ENCODE measurements at places on chromosomes 4 and X.

- DNase-seq = no peak
These were observed 312.2 kb upstream of the DIAPH2 start for GRCh38 chrX:96372313-96373046.

DNA sequence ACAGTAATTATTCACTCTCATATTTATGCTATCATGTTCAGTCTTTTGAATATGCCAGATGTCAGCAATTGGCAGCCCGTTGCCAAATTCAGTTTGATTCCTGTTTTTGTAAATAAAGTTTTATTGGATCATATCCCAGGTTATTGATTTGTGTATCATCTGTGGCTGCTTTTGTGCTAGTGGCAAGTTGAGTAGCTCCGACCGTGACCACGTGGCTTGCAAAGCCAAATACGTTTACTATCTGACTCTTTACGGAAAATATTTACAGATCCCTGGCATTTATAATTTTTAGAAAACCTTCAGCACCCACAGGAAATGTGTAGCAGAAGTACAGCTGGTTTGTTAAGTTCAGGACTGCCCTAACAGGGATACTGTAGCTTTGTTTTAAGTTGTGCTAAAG is 67.4 kb downstream of the VCX2 start:
- DNase-seq = no peak

DNA sequence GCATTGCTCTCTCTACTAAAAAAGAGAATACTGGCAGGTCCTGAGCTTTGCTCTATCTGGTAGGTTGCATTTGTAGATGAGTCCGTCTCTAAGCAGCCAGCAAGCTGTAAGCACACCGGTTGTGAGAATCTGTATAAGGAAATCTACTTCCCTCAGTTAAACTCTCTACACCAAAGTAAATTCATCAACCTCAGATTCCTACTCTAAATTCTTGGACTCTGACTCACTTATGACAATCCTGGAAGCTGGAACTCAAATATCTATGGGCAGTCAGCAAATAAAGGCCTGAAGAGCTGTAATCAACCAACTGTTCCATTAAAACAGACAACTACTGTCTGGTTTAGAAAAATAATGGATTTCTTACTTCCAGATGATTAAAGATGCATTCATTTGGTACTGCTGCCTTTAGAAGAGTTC is 37.9 kb downstream of the FAT1 start:
- DNase-seq = no peak

DNA sequence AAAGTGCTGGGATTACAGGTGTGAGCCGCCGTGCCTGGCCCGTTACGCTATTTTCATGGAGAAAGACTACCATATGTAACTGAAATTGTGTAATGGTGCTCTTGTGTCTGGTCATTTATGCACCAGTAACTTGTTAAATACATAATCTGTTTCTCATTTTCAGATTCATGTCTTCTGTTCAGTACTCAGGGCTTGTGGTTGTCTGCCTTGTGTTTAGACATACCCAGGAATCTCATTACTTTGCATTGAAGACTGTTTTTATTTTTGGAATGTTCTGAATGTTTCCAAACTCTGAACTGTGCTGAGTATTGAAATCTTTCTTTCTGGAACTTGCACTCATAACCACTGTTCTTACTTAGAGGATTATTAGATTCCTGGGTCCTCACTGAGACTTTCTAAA is 52.8 kb downstream of the PDLIM5 start:
- DNase-seq = no peak

- no peak for DNase-seq
These were observed 34.0 kb downstream of the ELF2 start for GRCh38 chr4:139142980-139143379.

GRCh38 chrX:65677954-65678469 is 10.6 kb downstream of the MSN start:
- no peak for DNase-seq

- no peak for DNase-seq
These were observed 9.3 kb upstream of the OTC start for GRCh38 chrX:38342853-38343778.

DNA sequence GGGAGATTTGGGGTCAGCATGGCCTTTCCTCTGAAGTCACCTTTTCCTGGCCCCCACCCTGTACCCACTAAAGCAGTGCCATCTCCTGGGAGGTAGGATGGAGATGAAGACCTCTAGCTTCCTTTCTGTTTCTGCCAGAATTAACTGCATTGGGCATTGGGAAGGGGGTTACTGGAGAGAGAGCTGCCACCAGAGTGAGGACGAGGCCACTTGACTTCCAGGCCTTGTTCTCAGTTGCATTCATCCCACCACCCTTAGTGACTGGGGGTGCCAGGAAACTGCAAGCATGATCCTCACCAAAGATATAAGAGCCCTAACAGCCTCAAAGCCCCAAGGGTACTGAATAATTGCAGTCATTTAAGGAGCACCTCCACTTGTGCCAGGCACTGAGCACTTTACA is 15.8 kb downstream of the SASH3 start:
- DNase-seq = no peak

DNA sequence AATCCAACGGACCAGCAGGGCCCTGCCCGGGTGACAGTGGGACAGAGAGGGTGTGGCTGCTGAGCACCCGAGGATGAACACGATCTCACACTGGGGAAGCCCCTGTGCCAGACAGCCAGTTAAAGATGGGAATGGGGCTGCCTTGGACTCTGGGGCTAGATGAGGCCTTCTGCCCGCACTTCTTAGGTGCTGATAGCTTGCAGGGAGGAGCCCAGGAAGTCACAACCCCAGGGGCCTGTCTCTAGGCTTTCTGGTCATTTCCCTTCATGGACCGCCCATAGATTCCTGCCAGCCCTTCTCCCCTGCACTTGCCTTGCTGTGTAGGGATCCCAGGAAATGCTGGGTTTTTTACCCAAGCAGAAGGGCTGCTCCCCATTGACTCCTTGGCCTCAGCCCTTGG is 6.2 kb downstream of the ZNF275 start:
- DNase-seq = no peak

- no peak for DNase-seq
These were observed 1053.0 kb upstream of the IGFBP7 start for GRCh38 chr4:58163156-58163555.

All from CD4-positive, alpha-beta T cell treated with Interferon gamma for 1 hour (primary cell).